KG1 (cell line): ENCODE measurements at places on chromosomes 2 and 18.

- DNase-seq, result no peak
Measured at GRCh38 chr2:134527381-134527780, 191.4 kb downstream of the TMEM163 start.

- DNase-seq, result no peak
Measured at GRCh38 chr2:138930571-138930970, 150.4 kb upstream of the NXPH2 start.

DNA sequence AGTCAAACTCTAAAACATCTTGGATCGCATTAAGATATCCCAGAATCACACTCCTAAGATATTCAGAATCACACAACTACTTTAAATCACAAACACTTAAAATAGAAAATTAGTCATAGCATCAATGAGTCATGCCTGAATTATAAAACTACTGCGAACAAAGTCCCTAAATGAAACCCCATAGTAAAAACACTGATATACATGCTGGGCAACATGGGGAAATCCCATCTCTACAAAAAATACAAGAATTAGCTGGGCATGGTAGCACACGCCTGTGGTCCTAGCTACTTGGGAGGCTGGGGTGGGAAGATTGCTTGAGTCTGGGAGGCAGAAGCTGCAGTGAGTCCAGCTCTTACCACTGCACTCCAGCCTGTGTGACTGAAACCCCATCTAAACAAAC, 101.7 kb downstream of the COBLL1 start:
- DNase-seq, result no peak

DNA sequence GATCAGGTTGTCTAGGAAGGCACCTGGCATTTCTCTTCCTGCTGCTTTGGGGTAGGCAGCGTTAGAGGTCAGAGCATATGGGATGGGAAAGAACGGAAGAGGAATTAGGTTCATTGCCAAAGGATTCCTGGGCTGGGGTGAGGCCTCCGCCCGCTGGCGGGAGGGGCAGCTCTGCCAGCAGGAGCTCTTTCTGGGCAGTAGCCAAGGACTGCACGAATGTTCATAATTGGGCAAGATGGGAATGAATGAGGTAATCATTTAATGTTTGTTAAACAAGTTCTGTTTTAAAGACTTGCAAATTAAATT, 253.9 kb downstream of the AGAP1 start:
- no peak for DNase-seq
